ENCODE measurements at places on chromosomes 2 and 18. TPM values are rescaled to one million over a fixed set of nuclear protein-coding genes. Genes with fewer than 3 reads are reported as not detected.

GRCh38 chr2:230052299-230052698 lies 16.4 kb downstream of the SLC16A14 start:
- no peak for DNase-seq

GRCh38 chr2:19882286-19882685 lies 19.5 kb downstream of the TTC32 start:
- no peak for DNase-seq

GRHL1 gene
- total RNA-seq = 7.3 TPM

TMEM178A gene
- 107 TPM for total RNA-seq

DNA sequence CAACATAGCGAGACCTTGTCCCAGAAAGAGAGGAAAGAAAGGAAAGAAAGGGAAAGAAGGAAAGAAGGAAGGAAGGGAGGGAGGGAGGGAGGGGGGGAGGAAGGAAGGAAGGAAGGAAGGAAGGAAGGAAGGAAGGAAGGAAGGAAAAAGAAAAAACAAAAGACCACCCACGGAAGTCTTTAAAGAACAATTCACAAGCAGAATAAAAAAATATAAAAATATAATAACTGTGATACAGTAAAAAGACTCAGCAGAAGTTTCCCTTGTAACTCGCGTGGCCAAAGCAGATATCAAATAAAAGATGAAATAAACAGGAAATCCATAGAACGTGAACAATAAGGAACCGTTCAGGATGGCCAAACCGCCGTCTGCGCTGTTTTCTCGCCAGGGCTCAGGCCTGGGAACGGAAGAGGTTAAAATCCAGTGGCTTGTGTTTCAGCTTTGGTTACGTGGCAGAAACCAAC lies 1.2 kb upstream of the SLC1A4 start:
- DNase-seq = no peak

- no peak for DNase-seq
These were observed 1.7 kb upstream of the PMAIP1 start for GRCh38 chr18:59898093-59898492.

DNA sequence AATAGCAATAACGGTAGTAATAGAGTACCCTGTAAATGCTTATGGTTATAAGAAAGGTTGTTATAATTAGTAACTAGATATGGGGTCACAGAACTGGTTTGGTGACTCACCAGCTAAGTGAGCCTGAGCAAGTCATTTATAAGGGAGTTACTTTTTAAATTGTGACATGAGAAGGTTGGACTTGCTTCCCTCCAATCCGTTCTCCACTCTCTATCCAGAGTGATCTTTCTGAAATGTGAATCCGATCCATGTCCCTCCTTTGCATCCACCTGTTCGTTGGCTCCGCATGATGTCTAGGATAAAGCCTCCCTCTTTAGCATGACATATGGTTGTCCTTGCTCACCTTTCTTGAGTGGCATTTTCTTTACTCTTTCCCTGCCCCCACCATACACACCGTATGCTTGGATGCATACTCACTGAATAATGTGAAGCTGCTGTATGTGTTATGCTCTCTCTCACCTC lies 83.1 kb downstream of the CDC42EP3 start:
- no peak for DNase-seq

- no peak for DNase-seq
These were observed 81.0 kb upstream of the ACVR2A start for GRCh38 chr2:147763861-147764260.

DNA sequence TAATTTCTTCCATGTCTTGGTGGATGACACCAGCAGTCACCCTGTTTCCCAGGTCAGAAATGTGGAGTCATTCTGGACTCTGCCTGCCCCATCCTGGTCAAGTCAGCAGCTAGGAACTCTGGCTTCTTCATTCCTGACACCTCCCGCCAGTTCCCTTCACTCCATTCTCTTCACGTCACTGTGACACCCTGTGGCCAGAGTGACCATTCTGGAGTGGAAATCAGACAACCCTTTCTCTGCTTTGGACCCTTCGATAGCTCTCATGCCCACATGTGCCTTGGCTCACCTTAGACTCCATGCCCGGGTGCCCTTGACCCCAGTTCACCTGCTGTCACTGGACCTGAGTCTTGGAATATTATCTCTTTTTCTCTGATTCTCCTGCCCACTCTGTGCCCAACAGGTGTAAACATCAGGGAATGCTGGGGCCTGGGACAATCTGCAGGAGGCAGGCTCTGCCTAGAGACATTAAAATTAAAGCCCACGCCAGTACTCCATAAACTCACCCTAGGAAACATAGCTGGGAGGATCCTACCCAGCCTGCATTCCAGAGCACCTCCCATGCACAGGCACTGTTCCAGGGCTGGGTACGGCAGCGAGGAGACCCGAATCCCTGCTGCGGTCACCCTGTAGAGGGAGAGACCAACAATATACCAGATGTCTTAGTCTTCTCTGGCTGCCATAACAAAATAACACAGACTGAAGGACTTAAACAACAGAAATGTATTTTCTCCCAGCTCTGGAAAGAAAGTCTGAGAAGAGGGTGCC lies 41.1 kb upstream of the FAHD2A start:
- no peak for DNase-seq

DNA sequence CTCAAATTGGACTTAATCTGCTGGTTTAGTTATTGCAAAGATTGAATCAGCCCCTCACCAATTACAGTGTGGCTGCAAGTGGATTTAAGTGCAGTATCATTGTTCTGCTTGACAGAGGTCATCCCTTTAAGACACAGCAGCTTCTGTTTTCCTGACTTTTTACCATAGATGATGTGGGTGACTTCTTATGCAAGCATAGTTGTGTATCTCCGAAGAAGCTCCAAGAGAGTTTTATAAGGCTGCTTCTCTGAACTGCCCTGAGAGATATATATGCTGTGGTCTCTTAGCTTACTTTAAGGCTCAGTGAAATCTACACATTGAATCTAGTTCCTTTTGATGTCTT lies 3.5 kb downstream of the TRIB2 start:
- no peak for DNase-seq

- DNase-seq = no peak
These were observed 419.9 kb downstream of the NBAS start for GRCh38 chr2:15141211-15141610.

DNA sequence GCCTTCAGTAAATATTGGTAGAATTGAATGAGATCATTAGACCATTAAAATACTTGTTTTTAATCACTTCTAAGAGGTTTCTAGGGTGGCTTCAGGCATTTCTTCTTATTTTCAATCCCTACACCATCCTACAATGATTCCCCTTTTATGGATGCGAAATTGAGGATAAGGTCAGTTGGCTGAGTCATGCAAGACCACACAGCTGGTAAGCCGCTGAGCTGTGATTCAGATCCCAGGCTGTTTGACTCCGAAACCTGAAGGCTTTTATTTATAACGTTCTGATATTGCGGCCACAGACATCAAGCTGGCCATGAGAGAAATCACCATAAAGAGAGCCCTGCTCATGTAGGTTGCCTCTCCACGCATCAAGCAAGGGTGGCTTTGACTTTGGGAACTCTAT lies 133.4 kb downstream of the VAPA start:
- DNase-seq = no peak

REG3G gene
- total RNA-seq = not detected

- DNase-seq = no peak
These were observed 17.2 kb upstream of the UGT1A9 start for GRCh38 chr2:233654501-233654900.

ZBTB7C gene
- 20.8 TPM for total RNA-seq

Data from dorsolateral prefrontal cortex (tissue), 122 donors.